ENCODE measurements at places on chromosomes 5 and 9.
A peak's percentile ranks its signal among the peaks of the same experiment; 100 is the strongest.

- no peak for DNase-seq
These were observed 710.5 kb downstream of the TLR4 start for GRCh38 chr9:118414676-118415075.

GRCh38 chr5:150616024-150616470 lies 24.4 kb upstream of the SYNPO start:
- no peak for DNase-seq

DNA sequence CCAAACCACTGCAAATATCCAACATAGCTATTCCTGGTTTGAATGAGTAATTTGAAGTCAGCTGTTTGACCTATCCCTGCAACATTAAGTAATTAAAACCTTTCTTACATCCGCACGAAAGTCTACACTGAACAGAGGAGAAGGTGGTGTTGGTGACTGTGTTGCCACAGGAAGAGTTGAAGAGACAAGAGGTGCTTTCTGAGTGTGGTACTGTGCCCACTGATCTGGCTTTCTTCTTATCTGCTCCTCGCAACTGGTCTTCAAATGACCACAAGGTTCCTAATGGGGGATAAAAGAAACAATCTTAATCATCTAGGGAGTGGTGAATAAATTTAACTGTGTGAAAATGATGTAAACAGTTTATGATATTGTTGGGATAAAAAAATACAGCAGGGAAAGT lies 29.4 kb upstream of the PDCL start:
- no peak for DNase-seq

DNA sequence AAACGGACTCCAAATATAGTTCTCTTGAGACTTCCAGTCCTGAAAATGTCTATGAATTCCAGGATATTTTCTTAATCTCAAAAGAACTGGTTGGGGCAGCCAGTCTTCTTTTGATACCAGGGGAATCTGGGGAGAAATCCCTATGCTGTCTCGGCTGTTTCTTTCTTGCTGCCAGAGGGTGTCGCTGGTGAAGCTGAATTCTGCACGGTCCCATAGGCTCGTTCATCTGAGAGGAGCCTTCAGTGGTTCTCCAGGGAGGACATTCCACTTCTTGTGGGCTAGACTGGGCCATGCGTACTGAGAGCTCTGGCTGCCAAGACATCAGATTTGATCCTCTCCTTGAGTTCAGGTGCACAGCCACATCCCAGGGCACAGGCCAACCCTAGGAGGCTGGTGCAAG lies 155.0 kb upstream of the CLINT1 start:
- DNase-seq: peak; percentile 48

DNA sequence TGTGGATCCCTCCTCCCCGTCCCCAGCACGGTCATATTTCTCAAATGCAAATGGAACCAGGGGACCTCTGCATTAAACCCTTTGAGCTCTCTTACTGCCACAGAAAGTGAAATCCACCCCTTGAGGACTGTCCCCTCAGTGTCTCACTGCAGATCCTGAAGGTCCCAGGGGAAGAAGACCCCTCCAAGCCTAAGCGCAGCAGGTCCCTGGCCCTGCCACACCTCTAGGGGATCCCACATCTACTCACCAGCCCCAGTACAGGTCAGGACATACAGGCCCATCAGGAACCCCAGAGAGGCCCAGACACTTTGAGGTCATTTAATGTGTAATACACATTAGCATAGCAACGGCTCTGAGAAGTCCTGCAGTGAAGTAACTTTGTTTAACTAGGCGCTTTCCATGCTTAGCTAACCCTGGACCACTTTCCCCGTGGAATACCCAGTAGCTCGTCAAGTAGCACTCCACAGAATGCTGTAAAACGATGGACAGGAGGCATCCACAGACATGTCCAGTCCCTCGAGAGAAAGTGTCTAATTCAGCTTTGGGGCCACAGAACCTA lies 54.7 kb upstream of the ALDH1B1 start:
- no peak for DNase-seq

DNA sequence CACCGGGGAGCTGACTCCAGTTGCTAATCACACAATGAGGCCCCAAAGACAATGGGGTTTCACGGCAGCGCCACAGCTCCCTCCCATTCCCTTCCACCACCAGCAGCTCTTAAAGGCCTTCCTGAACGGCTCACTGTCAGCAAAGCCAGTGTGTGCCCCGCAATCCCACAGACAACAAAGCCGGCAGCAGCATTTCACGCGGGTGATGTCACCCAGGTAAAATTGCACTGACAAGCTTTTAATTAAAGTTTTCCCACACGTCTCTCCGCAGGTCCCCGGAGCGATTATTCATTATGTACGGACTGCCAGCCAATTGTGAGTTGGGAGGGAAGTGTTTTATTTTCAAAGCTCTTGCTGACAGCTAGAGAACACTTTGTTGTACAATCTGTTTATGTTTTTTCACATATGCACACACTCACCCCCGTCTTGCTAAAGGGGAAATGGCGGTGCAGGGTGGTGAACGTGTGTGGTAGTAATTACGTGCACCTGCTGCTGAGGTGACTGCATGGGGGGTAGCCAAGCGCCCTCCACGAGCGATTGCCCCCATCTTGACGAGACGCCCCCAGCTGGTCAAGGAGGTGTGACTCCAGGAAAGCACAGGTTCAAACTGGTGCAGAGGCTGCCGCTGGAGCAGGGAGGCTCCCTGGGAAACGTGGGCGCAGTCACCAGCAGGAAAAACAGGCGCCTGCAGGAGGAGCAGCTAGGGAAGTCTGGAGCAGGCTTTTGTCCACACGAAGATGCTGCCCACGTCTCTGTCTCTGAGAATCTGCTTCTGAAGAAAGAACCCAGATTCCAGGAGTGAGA lies 65.0 kb downstream of the IRX2 start:
- no peak for DNase-seq

- DNase-seq: no peak
These were observed 77.9 kb downstream of the GLIS3 start for GRCh38 chr9:4221931-4222330.

- DNase-seq: no peak
These were observed 35.0 kb downstream of the TPPP start for GRCh38 chr5:658103-658502.

GRCh38 chr5:168404365-168404764 lies 81.9 kb upstream of the RARS1 start:
- DNase-seq: peak; percentile 68

GRCh38 chr5:125041798-125042197 lies 295.4 kb upstream of the ZNF608 start:
- no peak for DNase-seq

DNA sequence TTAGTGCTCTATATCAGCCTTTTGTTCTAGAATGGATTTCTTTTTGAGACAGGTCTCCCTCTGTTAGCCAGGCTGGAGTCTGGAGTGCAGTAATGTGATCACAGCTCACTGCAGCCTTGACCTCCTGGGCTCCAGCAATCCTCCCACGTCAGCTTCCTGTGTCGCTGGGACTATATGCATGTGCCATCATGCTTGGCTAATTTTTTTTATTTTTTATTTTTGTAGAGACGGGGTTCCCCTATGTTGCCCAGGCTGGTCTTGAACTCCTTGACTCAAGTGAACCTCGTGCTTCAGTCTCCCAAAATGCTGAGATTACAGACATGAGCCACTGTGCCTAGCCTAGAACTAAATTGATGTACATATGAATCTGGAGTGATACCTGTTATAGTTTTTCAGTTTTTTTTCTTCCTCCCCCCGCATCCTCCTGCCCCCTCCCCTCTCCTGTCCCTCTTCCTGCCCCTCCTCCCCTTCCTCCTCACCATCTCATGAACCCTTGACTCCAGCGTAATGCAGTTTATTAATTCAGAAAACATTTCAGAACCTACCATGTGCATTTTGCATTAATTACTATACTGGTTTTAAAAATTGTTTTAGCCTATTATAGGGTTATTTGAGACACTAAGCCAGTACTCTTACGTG lies 37.4 kb upstream of the TNFAIP8 start:
- DNase-seq: no peak

GRCh38 chr9:7258688-7259396 lies 501.1 kb downstream of the KDM4C start:
- DNase-seq: no peak

GRCh38 chr9:137607141-137607857 lies 1.8 kb downstream of the ARRDC1 start:
- DNase-seq: no peak

GRCh38 chr5:83321483-83322055 lies 150.0 kb upstream of the VCAN start:
- DNase-seq: no peak

- DNase-seq: no peak
These were observed 138.5 kb downstream of the TTLL11 start for GRCh38 chr9:121954477-121955140.

DNA sequence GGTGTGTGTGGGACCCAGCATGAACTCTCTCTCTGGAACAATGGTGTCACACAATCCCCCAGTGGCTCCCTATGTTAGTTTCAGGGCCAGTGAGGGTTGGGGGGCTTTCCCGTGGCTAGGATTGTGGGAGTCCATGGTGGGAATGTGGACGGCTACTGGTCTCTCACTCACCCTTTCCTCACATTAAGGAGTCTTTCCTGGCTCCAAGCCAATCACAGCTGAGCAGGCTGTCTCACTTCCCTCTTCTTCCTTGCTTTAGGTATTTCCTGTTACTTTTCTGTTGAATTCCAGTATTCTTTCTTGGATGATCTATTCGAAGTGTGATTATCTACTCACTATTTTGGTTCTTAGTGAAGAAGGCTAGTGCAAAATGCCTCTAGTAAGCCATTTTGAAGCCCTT lies 324.4 kb upstream of the MPDZ start:
- DNase-seq: no peak

GRCh38 chr9:237141-237857 lies 22.6 kb downstream of the DOCK8 start:
- DNase-seq: no peak

GRCh38 chr9:89739511-89739910 lies 134.7 kb downstream of the GADD45G start:
- no peak for DNase-seq

GRCh38 chr9:127731938-127732337 lies 3.2 kb downstream of the TOR2A start:
- DNase-seq: no peak

DNA sequence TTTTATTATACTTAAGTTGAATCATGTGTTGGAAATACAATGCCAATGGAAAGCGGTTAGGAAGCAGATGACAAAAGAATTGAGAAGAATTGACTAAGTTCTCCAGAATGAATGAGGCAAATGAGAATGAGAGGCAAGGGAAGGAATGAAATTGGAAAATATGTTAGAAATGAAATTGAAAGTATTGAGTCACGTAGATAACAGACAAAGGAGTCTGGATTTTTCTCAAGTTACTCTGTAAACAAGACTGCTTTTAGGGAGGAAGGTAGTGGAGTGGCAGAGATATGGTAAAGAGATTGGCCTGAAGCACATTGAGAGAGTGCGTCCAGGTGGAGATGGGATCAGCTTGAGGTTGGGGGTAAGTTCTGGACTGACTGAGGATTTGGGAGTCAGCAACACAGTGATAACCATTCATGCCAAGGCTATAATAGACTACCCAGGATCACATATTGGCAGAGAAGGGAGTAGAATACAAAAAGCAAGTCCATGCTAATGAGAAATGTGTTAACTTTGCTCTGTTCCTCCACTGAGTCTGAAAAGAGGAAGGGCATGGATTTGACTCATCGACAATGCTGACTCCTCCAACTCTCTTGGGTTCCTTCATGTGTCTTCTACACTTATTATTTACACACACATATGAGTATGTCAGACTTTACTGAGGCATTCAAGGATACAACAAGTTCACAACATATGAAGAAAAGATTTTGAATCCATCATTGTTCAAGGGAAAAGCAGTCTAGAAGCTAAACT lies 814.2 kb upstream of the ZNF608 start:
- no peak for DNase-seq

- peak; percentile 83 for DNase-seq
These were observed 10.0 kb downstream of the S1PR3 start for GRCh38 chr9:89000973-89001916.

- DNase-seq: no peak
These were observed 8.4 kb downstream of the SLC2A6 start for GRCh38 chr9:133470427-133470924.

DNA sequence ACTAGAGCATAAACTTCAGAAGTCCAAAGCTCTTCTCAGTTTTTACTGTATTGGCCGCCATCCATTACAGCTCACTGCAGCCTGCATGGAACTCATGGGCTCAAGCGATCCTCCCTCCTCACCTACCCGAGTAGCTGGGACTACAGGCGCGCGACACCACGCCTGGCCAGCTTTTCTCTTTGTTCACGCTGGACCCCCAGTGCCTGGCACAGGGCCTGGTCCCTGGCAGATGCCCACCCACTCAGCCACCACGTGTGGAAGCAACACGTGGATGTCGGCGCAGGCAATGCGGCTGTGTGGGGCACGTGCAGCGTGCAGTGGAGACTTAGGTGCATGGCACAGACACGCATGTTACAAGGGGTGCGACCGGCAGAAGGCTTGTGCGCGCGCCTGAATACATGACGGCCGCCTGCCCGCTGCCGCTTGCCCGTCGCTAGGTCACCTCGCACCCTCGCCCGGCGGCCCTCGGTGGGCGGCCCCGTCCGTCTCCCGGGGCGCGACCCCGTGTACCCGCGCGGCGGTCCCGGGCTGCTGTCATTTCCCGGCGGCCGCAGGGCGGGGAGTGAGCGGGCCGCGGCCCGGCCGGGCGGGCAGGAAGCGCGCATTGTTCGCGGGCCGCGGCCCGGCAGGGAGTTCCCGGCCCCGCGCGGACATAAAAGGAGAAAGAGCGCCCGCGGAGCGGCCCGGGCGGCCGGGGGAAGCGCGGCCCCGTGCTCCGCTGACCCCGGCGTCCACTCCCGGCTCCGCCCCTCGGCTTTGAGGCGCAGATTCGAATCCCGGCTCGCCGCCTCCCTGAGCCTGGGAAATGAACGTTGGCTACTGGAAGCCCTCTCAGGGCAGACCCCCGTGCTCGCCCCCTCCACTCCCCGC lies 24.1 kb upstream of the PTGS1 start:
- no peak for DNase-seq

- DNase-seq: peak; percentile 29
These were observed 283.3 kb downstream of the TMEM167A start for GRCh38 chr5:82793808-82794419.

DNA sequence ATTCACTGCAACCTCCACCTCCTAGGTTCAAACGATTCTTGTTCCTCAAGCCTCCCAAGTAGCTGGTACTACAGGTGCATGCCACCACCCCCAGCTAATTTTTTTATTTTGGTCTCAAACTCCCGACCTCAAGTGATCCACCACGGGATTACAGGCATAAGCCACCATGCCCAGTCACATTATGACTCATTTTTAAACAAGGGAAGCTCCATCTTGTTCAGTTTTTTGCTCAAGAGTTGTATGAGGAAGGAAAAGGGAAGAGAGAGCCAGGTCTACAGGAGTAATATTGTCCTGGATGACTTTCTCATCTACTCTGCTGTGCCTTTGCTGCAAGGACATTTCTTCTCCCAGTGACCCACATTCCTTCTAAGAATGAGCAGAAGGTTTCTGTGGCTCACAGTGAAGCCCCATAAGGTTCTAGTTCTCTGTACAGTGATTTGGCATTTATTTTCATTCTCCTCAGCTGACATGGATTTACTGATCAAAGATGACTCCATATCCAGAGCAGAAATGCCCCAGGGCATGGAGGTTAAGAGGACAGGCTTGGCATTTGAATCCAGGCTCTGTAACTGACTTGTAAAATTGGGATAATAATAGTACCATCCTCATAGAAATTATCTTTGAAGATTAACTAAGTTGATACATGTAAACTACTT lies 153.5 kb downstream of the CDH6 start:
- no peak for DNase-seq

Measured in urothelium cell line (cell line).